ENCODE measurements at places on chromosomes 16 and 17. TPM values are rescaled to one million over a fixed set of nuclear protein-coding genes. Genes with fewer than 3 reads are reported as not detected.

DNA sequence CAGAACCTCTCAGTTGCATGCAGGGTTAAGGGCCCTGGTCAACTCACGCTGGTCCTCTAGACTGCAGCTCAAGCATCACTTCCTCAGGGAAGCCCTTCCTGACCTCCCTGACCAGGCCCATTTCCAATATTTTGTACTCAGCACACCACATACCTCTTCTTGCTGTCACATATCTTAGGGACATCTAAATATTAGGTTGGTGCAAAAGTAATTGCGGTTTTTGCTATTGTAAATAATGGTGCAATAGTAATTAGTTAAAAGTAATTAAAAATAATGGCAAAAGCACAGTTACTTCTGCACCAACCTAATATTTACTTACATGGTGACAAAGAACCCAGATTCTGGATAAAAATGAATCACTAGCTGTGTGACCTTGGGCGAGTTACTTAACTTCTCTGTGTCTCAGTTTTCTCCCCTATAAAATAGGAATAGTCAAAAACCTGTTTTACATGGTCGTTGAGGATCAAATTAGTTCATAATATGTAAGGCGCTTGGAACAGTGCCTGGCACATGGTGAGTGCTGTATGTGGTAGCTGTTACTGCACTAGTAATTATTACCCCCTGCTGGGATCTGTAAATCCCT is 177.4 kb downstream of the PRKCB start:
- DNase-seq, result no peak
- H3K27ac ChIP-seq, result no peak overlapping the region
- H3K36me3 ChIP-seq, result no peaks in the 10 kb centered on the region
- no peak overlapping the region for H3K4me3 ChIP-seq

DNA sequence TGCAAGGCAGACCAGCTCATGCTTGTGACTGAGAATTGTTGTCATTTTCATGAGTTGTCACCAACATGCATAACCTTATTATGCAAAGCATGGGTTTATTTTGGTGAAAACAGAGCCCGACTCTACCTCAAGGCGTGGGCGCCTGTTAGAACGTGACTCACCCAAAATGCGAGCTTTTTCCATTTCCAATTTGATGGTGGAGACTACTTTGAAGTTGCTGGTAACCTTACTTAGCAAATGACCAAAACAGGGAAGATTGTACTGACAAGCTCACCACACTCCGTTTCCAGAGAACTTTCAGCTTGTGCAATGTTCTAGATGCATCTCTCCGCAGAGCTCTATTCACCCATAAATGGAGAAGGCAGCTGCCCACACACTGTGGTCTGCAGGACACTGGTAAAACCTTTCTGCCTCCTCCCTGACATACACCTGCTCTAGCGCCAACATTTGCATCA is 284.5 kb downstream of the MAF start:
- no peaks in the 10 kb centered on the region for H3K36me3 ChIP-seq
- no peak overlapping the region for H3K27ac ChIP-seq
- DNase-seq, result no peak
- H3K27me3 ChIP-seq, result no peaks in the 10 kb centered on the region

DNA sequence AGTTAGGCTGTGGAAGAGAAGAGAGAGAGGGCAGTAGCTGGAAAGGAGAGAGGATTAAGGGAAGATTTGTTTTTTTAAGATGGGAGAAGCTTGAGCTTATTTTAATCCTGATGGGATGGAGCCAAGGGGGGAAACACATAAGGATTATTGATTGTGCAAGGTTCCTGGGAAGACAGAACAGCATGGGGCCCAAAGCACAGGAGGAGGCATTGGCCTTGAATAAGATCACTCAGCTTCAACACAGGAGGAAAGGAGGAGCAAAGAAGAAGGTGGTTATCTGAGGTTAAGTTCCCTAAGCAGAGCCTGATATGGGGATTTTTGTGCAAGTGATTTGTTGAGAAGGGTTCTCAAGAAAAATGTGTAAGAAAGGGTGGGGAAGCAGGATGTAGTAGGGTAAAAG is 169.8 kb downstream of the ABCC12 start:
- H3K4me3 ChIP-seq, result no peak overlapping the region
- no peak overlapping the region for H3K27ac ChIP-seq
- H3K36me3 ChIP-seq, result no peaks in the 10 kb centered on the region
- no peak for DNase-seq

DNA sequence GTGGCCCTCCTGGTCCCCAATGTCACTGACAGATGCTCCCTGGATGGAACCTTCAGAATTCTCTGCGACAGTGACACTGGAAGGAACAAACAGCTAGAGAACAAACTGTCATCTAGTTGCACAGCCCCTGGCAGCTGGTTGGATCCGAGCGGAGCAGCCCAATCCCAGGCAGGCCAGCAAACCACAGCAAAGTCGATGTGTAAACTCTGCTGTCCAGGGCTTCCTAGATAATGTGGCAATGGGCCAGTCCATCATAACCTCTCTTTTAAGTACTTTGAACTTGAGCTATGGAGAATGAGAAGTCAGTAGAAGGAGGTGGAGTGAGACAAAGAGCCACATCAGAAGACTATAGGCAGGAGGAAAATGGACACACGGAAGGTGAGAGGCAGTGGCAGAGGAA is 323.0 kb downstream of the CBLN1 start:
- no peak overlapping the region for H3K4me3 ChIP-seq
- no peak overlapping the region for H3K27ac ChIP-seq
- H3K27me3 ChIP-seq, result no peaks in the 10 kb centered on the region

DNA sequence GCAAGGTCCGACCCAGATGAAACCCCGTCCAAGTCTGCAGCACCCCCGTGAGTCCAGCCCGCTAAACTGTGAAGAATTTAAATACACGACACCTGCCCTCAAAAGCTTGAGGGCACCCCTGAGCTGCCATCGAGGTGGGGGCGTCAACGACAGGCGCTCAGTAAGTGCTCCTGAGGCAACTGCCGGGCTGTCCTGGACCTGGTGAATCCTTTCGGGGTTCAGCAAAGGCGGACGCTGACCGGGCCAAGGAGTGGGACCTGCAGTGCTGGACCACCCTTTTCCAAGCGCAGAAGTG is 512 bp upstream of the ENDOV start:
- DNase-seq, result no peak
- peaks cover 10% of the 10 kb centered on the region for H3K4me1 ChIP-seq
- peaks cover 46% of the 10 kb centered on the region for H3K27me3 ChIP-seq

- no peak overlapping the region for H3K27ac ChIP-seq
- no peaks in the 10 kb centered on the region for H3K27me3 ChIP-seq
- H3K36me3 ChIP-seq, result no peaks in the 10 kb centered on the region
These were observed 29.5 kb downstream of the SBK1 start for GRCh38 chr16:28321700-28322411.

DNA sequence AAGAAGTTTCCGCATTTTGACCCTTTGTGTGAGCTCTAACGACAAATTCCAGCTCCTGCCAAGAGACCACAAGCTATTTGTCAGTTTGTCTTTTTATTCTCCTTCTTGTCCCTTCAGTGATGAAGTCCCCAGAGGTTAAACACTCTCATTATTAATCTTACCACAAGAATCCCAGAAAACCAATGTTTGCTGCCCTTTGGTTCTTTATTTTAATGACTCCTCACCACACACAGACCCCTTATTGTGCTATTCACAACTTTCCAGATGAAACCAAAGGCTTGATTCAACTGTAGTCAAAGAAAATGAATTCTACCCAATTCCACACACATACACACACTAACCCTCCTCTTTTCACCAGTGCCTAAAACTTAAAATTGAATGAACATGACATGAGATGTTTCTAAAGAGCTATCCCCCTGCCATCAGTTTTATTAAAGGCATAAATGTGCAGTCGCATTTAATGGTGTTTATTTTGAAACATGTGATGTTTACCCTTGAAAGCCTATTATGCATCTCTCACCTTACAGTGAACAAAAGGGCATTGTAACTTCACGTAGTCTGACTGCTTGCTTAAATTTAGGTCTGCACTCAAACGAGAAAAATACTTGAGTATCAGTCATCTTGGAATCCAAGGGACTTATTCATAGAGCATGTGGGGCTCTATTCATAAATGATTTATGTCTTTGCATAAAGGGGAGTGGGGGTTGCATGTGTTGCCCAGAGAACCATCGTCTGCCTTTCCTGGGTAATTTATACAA is 44.1 kb downstream of the PCTP start:
- DNase-seq, result no peak
- peak overlapping the region; percentile 9 for H3K27ac ChIP-seq
- H3K27me3 ChIP-seq, result no peaks in the 10 kb centered on the region
- H3K36me3 ChIP-seq, result no peaks in the 10 kb centered on the region
- H3K4me1 ChIP-seq, result peaks cover 22% of the 10 kb centered on the region

DNA sequence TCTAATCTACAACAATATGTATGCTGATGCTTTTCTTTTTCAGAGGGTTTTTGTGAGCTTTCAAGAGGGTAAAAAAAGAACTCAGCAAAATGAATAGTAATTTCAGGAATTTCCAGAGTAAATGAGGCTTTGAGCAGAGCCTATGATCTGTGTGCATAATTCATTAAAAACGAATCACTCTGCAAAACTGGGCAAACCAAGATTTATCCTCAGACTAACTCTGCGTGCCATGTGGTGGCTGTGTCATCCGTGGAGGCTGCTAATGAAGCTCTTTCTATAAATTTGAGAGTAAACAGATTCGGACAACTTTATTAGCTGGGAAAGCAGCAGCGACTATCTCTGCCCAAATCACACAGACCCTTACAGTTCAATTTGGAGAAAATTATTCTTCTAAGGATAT is 83.8 kb downstream of the FOXL1 start:
- H3K36me3 ChIP-seq, result no peaks in the 10 kb centered on the region
- no peak overlapping the region for H3K27ac ChIP-seq
- H3K27me3 ChIP-seq, result no peaks in the 10 kb centered on the region
- no peak overlapping the region for H3K4me3 ChIP-seq
- H3K4me1 ChIP-seq, result no peaks in the 10 kb centered on the region

- DNase-seq, result no peak
- peaks cover 83% of the 10 kb centered on the region for H3K27me3 ChIP-seq
- no peaks in the 10 kb centered on the region for H3K4me1 ChIP-seq
- no peaks in the 10 kb centered on the region for H3K36me3 ChIP-seq
- H3K4me3 ChIP-seq, result no peak overlapping the region
These were observed 51.8 kb downstream of the SKAP1 start for GRCh38 chr17:48378238-48378637.

DNA sequence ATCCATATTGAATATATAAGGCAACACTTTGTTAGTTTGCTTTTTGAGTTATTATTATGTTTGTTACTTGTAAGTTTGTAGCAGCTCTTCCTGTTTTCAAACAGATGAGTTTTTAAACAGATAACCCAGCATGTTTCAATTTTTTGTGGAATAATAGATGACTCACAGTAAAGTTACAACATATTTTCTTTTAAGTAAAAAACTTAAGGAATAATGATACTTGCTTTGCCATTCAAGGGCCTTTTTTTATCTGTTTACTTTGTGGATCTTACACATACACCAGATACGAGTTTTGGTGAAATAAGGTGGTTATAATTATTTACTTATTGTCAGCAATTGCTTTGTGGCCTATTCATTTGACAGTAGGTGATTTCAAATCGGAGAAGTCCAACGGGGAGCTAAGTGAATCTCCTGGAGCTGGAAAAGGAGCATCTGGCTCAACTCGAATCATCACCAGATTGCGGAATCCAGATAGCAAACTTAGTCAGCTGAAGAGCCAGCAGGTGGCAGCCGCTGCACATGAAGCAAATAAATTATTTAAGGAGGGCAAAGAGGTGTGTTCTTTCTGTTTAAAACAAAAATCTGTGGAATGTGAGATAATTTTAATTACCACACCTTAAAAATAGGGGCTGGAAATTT is 66.3 kb downstream of the BPTF start:
- no peaks in the 10 kb centered on the region for H3K4me1 ChIP-seq
- H3K27ac ChIP-seq, result peak overlapping the region; percentile 24
- peak; percentile 4 for DNase-seq

GRCh38 chr17:50056217-50056960 is 479 bp downstream of the ITGA3 start:
- no peak overlapping the region for H3K27ac ChIP-seq
- peak; percentile 93 for DNase-seq
- H3K27me3 ChIP-seq, result peaks cover 50% of the 10 kb centered on the region
- H3K4me3 ChIP-seq, result peak overlapping the region; percentile 82

- H3K36me3 ChIP-seq, result no peaks in the 10 kb centered on the region
- no peak overlapping the region for H3K4me3 ChIP-seq
- H3K27me3 ChIP-seq, result no peaks in the 10 kb centered on the region
- no peak for DNase-seq
- no peak overlapping the region for H3K27ac ChIP-seq
These were observed 352.3 kb downstream of the UTP18 start for GRCh38 chr17:51612692-51613091.

DNA sequence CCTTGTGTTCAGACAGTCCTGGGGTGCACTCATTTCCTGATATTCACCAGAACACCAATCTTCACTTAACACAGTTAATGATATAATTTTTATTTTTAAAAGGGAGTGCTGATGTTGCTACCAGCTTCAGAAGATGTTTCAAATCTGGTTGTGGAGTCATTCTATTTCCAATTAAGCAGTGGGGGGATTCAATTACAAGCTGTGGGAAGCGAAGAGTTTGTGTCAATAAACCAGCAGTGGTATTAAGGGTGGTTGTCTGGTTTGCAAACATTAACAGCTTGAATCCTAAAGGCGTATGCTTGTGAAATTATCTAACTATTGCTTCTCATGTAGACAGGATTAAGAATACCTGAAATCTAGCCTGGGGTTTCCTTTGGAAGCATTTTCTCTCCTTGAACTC is 1637.5 kb upstream of the GOT2 start:
- H3K4me1 ChIP-seq, result peaks cover 9% of the 10 kb centered on the region
- no peak overlapping the region for H3K4me3 ChIP-seq
- DNase-seq, result no peak
- no peak overlapping the region for H3K27ac ChIP-seq
- no peaks in the 10 kb centered on the region for H3K36me3 ChIP-seq
- H3K27me3 ChIP-seq, result no peaks in the 10 kb centered on the region

TBC1D3I gene
- not detected for total RNA-seq

CFAP97D1 gene
- total RNA-seq, result not detected

CIITA gene
- total RNA-seq, result not detected

PIRT gene
- total RNA-seq, result not detected

ZNF48 gene
- total RNA-seq, result 39.3 TPM
